ENCODE measurements at places on chromosomes 6 and 20. TPM values are rescaled to one million over a fixed set of nuclear protein-coding genes. Genes with fewer than 3 reads are reported as not detected.

The OPRM1 gene
- total RNA-seq: not detected

The RAB44 gene
- not detected for total RNA-seq

The FAM210B gene
- total RNA-seq: 9.0 TPM

The KHDC1 gene
- total RNA-seq: 2.2 TPM

The IMPG1 gene
- total RNA-seq: not detected

The LY86 gene
- not detected for total RNA-seq

The IDH3B gene
- 211 TPM for total RNA-seq

Measured in SJSA1 (cell line).